ENCODE measurements at places on chromosomes 2 and 18.

DNA sequence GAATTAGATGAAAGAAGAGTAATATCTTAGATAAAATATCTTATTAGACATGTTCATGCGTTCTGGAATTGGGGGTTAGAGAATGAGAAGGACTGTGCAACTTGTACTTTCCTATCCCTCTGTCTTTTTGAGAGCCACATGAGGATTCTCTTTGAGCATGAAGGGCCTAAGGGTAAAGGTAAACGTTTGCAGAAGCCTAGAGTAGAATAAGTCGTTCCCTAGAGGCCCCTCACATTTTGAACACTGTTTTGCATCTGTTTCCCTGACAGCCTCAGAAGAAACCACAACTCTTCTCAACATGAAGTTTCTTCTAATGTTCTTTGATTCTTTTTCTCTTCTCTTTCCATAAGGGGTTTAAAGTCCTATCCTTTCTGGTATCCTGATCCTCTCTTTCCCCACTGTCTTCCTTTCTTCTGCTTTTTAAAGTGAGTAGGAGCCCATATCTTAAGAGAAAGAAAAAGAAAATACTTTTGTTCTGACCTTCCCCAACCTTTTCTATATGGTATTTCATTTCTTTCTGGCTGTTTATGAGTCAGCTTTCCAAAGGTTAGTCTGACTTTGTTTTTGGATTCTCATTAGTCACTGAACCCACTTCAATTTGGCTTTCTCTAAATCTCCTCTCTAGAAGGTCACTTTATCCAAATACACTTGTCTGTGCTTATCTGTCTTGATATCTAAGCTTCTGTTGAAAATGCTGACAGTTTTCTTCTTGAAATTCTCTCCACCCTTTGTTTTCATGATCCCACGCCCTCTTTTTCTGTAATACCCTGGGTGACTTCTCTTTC is 34.8 kb downstream of the PPP1R1C start:
- DNase-seq = no peak

- DNase-seq = no peak
These were observed 93.9 kb downstream of the INHBB start for GRCh38 chr2:120439637-120440384.

- DNase-seq = no peak
These were observed 89.2 kb downstream of the SH3RF3 start for GRCh38 chr2:109218087-109218791.

DNA sequence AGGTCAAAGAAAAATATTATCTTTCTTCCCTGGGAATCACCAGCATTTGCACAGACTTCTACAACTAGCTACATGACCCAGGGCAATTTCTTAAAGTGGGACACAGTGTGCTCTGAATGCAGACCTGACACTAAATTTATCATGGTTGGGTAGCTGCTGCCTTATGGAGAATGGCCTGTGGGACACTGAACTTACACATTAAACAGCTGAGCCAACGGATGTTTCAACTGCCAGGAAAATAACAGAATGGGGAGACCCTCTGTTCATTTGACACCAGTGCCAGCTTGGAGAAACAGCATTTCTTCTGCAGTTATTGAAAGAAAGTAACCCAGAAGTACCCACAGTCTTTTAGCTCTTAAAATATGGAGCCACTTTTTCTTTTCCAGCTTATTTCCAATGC is 54.1 kb downstream of the SLC8A1 start:
- DNase-seq = no peak

DNA sequence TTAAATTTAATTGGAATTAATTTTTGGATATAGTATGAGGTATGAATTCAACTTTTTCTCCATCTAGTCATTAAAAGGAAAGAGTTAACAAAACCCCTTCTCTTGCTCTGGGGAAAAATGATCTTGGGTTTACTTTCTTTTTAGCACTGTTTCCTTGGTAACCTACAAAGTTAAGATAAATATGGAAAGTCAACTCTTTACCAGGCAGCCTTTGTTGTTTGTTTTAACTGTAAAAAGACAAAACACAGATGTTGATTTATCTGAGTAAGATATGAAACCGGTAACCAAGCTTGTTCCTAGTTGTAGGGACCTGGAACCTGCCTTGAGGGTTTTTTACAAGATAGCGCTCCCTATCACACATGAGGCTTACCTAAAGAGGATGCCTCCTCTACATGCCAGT is 10.1 kb upstream of the SANBR start:
- DNase-seq = no peak
